GM04504 (cell line): ENCODE measurements at places on chromosomes 4 and X.

GRCh38 chr4:32172086-32172485 is 1451.9 kb downstream of the PCDH7 start:
- no peak for DNase-seq

DNA sequence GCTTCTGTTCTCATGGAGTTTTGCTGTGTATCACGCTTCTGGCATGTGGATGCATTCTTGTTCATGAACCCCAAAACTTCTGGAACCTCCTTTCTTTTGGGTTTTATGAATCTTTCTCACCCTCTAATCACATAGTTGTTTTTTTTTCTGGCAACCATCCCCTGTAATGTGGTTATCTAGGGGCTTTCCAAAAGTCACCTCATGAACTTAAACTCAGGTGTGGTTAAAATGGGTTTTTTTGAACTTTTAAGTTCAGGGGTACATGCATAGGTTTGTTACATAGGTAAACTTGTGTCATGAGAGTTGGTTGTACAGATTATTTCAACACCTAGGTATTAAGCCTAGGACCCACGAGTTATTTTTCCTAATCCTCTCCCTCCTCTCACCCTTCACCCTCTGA is 1099.4 kb upstream of the SLIT2 start:
- no peak for DNase-seq

DNA sequence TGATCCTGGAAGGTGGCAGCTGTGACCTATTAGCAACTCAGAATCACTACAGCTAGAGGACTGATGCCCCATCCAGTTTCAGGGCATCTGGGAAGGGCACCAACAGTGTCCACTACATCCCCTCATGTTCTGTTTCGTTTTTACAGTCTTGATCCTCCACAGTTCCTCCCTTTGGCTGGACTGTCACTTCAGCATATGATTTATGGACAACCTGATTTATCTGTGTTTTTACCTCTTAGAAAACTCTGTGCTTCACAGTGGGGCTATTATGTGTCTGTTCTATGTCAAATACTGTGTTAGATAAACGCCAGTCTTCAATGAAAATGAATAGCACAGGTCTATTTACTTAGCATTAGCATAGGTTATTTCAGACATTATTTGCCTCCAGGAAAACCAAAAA is 63.1 kb upstream of the GRPR start:
- no peak for DNase-seq

GRCh38 chrX:124493984-124494383 is 147.6 kb downstream of the SH2D1A start:
- DNase-seq, result no peak

DNA sequence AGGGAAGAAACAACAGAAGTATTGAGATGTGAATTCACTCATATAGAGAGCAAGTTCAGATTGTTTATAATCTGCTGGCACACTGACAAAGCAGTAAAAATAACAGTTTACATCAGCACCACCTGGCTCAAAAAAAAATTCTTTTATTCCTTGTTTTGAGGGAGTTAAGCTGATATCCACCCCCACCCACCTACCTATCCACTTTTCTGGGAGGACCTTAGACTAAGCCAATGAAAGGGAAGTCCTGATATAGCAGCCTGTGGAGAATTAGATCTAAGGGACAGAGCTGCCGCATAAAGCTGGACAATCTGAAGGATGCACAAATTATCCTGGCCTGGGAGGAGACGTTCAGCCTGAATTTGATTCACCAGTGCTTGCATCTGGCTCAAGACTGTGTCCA is 264.5 kb downstream of the RCHY1 start:
- no peak for DNase-seq

- DNase-seq, result no peak
Measured at GRCh38 chr4:143307531-143307930, 29.1 kb upstream of the GAB1 start.

GRCh38 chrX:97843200-97843811 is 959.6 kb downstream of the RPA4 start:
- DNase-seq, result no peak

DNA sequence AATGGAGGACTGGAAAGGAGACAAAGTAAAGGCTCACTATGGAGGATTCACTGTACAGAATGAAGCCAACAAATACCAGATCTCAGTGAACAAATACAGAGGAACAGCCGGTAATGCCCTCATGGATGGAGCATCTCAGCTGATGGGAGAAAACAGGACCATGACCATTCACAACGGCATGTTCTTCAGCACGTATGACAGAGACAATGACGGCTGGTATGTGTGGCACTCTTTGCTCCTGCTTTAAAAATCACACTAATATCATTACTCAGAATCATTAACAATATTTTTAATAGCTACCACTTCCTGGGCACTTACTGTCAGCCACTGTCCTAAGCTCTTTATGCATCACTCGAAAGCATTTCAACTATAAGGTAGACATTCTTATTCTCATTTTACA is 6.8 kb downstream of the FGB start:
- DNase-seq, result no peak

DNA sequence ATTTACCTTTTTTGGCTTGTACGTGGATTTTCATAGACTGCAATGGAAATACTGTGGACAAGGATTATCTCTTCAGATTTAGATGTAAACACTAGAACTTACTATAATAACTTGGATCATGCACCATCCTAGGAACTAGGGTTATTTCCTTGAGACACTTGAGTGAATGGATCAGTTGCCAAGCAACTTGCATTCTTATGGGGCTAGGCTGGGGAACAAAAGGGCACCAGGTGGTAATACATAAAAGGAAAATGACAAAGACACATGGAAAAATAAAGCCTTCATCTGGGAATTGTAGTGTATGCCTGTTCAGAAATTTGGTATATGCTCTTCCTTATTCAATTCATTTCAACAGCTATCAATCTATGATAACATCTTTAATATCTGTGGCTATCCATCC is 247.1 kb downstream of the SPRY1 start:
- no peak for DNase-seq

- DNase-seq, result no peak
Measured at GRCh38 chr4:45078201-45078600, 351.8 kb upstream of the GNPDA2 start.

- DNase-seq, result no peak
Measured at GRCh38 chr4:13484749-13485221, 645 bp upstream of the RAB28 start.

DNA sequence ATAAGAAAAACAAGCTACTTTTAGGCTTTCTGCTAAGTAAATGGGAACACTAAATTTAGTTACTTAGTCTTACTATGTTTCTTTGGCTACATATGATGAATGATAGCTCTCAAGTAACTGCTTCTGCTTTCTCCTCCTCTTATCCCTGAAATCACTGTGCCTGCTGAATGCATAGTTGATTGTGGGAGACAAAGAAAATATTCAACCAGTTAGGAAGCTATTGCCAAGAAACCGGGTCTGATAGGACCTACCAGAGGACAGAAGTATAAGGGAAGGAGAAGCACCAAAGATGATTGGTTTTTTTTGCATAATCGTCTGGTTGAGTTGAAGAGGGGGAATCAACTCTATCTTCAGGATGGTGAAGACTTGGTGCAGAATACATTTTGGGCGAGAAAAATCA is 28.0 kb upstream of the NDUFC1 start:
- DNase-seq, result no peak

DNA sequence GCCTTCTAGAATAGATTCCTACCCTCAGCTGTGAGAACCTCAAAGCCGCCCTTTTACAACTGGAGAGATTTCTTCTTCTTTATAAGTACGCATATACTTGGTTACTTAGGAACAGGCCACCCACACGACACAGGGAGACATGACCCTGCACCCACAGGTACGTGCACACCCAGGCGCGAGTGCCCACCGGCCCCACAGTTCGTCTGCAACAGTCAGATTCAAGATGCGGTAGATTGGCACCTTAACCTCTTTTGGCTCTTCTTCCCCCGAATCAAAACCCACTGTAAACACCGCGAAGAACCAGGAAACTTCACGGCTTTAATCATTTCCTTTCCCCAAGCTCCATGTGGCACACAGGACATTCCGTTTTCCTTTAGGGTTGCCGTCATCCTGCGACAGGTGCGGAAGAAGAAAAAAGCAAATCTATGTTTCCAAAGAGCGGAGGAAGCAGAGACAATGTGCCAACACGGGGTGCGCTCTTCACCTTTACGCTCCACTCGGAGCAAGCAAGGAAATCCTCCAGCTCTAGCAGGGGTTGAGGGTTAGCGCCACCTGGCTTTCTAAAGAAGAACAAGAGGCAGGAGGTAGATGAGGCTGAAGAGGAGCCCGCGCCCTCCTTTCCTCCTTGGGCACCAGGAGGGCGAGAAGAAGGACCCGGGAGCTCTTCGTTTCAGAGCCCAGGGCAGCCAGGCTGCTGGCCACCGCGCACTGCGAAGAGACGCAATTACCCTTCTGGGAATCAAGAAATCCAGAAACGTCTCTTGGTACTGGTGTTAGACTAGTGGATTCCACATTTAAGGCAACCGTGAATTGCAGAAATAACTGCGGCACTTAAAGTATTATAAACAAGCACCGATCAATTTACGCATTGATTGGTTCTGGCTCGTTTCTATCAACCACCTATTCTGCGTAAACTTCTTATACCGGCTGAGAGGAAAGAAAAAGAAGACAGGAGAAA is 35.7 kb downstream of the HAND2 start:
- DNase-seq, result no peak

- DNase-seq, result no peak
Measured at GRCh38 chr4:66930206-66930605, 615.1 kb downstream of the CENPC start.

DNA sequence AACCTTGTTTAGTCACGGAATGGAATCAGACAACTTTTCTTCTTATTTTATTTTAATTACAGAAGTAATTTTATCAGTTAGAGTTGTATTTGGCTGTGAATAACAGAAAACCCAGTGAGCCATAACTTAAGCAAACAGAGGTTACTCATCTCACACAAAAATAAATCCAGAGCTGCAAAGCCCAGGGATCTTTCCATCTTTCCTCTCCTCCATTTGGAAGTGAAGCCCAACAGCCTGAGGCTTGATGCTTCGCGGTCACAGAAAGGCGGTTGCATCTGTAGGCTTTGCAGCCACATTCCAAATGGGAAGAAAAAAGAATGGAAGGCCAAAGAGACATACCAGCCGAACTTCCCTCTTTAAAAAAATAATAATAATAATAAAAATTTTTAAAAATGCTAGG is 22.6 kb downstream of the CHRNA9 start:
- no peak for DNase-seq

DNA sequence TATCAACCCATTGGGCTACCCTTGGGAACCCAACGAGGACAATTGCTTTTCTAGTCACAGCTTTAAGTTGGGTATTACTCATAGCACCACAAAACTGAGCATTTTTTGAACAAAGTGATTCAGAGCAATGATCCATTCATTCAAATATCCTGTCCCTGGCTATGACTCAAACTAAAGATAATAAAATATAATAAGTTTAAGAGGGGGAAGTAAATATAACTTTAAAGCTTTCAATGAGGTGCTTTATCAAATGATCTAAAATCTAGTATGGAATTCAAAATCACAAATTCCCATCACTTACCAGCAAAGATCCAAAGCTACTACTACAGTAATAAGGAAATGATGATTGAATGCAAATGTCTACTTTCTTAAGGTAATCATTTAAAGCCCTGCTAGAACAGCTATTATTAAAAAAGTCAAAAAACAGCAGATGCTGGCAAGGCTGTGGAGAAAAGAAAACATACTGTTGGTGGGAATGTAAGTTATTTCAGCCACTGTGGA is 39.8 kb upstream of the S100G start:
- peak; percentile 62 for DNase-seq

DNA sequence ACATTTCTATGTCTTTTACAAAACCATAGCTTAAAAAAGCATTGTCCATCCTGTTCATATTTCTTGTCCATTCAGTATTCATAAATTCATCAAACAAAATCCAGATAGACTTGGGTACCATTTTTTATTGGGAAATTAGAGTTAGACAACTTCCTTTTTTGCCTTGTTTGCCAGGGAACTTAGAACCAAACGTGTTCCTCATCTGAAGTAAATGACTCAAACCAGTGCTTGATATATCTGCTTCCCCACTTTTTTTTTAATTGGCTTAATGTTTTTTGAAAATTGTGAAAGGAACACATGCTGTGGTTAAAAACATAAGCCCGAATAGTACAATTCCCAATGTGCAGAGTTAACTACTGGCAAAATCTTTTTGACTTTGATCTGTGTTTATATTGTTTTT is 44.2 kb downstream of the DLG3 start:
- no peak for DNase-seq

GRCh38 chr4:156137679-156138473 is 184.2 kb upstream of the CTSO start:
- no peak for DNase-seq

DNA sequence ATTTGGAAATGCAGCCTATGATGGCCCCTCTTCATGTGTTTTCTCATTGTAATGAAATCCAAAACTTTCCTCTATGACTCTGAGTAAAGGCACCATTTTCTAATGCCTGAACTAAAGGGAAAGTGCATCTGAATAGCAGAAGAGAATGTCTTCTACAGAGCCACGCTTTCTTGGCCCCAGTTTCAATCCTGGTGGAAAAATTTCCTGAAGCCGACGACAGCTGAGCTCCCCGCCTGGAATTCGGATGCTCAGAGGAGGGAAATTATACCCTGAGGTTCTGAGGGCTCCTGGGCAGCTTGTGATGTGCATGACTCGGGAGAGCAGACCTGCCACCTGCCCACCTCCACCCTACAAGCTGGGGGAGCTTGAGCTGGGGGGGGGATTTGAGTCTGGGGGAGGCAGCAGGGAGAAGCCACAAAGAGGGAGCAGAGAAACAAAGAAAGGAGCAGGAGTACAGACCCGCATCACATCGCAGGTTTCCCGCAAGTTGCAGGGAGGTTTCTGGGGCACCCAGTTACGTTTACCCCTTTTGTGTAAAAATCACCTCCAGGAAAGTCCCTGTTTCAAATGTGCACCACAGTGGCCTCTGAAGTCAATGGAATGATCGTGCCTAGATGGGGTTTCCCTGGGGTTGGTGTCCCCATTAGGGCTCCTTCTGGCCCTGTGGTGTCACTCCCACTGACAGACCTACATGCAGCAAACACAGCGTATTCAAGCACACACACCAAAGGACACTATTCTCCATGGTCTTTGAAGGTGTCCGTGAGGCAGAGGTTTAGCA is 145.6 kb upstream of the RBPJ start:
- no peak for DNase-seq
